ENCODE measurements at places on chromosomes 2 and 18.

DNA sequence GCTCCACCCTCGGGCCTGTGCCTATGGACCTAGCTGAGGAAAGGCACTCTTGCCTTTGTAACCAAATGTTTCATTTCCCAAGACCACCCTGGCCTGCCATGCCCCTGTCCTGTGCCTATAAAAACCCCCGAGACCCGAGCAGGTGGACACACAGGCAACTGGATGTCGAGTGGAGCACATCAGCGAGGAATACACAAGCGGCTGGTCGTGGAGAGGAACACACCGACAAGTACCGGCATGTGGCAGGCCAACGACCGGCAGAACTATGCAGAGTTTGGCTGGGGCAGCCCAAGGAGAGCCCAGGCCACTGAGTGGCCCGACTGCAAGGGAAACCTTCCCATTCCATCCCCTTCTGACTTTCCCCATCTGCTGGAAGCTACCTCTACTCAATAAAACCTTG is 1963.8 kb upstream of the CELF4 start:
- DNase-seq: no peak

DNA sequence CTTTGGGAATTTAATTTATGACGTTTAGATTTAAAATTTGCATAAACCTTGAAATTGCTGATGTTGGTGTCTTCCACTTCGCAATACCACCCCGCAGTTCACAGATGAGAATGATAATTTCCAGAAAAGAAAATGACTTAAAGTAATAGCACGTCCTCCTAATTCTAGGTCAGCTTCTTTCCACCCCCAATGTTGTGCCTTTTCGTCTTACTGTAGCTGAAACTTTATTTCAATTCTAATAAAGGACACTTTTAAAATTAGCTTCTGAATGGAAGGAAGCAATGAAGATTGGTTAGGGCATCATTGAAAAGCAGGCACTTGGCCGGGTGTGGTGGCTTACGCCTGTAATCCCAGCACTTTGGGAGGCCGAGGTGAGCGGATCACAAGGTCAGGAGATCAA is 107.4 kb downstream of the MYCN start:
- DNase-seq: no peak

DNA sequence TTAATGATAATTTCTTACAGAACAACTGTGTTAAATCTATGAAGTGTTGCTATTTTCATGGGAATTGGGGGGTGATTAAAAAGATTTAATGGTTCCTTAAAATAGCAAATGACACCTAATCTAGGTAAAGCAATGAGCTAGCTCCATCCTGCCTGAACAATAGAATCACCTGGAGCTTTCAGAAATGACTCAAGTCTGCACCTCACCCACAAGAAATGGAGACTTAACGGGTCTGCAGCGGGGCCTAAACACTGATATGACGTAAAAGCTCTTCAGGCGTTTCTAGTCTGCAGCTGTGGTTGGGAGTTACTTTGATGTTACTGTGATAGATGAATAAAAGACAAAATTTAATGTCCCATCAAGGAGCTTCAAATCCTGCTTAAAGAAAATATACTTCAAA is 328.2 kb downstream of the RND3 start:
- DNase-seq: no peak

GRCh38 chr2:23495661-23496114 is 110.7 kb downstream of the KLHL29 start:
- no peak for DNase-seq

DNA sequence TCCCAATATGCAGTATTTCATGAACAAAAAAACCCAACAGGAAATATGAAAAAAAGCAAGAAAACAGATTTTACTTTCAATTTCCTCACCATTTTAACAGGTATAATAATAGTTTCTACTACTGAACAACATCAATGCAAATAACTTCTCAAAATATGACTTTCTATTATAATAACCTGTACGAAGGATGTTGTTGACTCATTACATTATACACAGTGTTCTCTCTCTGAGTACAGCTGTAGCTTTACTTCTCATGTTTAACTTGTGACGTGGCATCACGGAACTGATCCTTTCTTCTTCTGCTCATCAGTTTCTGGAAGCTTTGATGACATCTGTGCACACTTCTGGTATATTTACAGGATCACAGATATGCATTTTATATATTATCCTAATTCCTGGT is 40.0 kb downstream of the FAM228A start:
- no peak for DNase-seq

GRCh38 chr2:102190430-102191107 is 3.7 kb downstream of the IL1RL2 start:
- DNase-seq: no peak

DNA sequence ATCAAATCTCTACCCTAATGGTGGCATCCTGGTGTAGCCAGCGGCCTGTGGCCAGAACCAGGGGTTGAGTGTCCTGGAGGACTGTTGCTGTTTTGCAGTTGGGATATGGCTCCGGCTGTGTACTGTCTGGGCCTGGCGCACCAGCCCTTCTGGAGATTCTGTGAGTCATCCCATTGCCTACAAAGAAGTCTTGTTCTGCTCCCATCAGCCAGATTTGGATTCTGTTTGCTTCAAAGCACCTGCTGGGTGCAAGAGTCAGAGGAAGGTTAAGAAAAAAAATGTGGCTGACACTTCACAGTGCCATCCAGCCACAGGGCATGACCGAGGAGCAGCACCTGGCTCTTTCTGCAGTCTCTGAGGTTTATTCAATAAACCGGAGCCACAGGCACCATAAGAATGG is 41.0 kb upstream of the ASAP2 start:
- no peak for DNase-seq

DNA sequence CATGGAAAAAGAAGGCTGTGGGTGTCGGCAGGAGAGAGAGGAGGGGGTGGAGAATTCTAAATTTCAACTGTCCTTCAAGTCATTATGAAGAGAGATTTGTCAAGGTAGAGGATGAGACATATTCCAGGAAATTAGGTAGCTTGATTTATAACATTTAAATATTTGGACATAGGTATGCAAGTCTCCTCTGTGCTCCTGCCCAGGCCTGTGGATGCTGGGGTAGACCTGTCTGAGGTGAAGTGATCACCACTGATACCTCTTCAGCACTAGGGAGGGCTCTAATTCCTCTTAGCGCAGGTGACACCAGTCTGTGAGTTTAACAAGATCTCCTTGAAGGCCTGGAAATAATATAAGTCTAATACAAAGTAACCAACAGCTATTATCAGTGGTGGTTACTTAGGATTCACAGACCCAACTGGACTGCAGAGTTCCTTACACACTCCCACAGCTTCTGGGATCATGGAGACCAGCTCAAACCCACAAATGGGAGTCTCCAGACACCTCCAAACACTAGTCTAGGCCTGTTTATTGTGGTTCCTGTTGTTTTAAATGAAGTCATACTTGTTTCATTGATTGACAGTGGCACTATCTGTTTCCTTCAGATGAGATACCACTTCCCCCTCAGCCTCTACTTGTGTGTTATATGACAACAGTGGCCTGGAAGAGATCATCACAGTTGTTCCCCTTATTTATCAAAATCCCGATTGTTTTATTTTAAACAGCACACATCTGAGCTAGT is 104.1 kb upstream of the ITPRID2 start:
- DNase-seq: no peak

DNA sequence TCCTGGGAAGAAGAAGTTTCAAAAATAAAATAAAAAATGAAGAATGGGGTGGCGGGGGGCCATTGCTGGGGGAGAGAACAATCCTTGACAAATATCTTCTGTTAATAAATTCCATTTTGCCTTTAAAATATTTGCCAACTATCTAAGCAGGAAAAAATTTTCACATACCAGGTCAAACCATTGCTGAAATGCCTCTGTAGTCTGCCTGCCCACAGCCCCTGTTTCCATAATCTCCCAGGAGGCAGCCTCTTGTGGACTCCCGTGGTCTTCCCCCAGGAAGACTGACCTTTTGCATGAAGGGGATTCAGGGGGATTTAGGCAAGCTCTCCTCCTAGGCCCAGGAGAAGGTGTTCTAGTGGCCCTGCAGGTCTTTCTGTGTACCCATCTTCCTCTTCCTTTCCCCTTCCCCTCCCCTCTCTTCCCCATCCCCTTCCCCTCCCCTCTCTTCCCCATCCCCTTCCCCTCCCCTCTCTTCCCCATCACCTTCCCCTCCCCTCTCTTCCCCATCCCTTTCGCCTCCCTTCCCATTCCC is 61.0 kb downstream of the RPL37A start:
- no peak for DNase-seq

DNA sequence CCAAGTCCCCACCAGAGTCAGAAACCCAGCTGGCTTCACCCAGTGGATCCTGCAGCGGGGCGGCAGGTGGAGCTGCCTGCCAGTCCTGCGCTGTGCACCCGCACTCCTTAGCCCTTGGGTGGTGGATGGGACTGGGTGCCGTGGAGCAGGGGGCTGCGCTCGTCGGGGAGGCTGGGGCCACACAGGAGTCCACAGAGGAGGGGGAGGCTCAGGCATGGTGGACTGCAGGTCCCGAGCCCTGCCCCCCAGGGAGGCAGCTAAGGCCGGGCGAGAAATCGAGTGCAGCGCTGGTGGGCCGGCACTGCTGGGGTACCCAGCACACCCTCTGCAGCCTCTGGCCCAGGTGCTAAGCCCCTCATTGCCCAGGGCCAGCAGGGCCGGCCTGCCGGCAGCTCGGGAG is 144.6 kb upstream of the MGAT5 start:
- DNase-seq: no peak

All from stimulated activated naive CD4-positive, alpha-beta T cell (primary cell).